ENCODE measurements at places on chromosomes 7 and 10. TPM values are rescaled to one million over a fixed set of nuclear protein-coding genes. Genes with fewer than 3 reads are reported as not detected.

DNA sequence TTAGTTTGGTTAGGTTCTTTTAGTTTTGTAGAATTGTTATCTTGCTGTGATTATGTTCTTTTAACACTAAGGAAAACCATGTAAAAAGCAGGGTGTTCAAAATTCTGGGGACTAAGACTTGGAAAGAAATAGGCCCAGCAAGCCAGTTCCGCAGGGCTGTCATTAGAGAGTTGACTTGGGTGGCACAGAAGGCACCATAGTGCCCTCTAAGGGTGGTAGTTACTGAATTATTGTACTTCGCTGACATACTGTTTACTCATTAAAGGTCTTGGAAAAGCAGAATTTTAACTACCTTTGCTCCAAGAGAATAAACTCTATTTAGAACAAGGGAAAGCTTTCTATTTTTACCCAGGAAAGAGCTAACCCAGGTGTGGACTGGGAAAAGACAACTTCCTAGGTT is 86.5 kb downstream of the OTUD1 start:
- peak; percentile 17 for DNase-seq

DNA sequence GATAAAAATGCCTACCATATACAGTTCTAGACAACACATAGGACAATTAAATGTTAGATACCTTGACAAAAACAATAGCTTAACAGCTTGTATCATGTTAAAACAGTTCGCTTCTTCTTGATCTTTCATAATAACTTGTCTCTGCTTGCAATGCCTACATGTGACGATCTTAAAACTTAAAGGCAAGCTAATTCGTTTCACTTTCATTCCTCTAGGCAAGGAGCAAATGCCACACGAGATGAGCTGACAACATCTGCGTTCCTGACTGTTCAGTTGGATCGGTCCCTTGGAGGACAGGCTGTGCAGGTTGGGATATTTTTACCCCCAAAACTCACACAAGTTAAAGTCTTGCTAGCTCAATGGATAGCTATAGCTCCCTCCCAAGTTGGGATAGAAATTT is 51.6 kb upstream of the ARL4A start:
- DNase-seq = no peak

DNA sequence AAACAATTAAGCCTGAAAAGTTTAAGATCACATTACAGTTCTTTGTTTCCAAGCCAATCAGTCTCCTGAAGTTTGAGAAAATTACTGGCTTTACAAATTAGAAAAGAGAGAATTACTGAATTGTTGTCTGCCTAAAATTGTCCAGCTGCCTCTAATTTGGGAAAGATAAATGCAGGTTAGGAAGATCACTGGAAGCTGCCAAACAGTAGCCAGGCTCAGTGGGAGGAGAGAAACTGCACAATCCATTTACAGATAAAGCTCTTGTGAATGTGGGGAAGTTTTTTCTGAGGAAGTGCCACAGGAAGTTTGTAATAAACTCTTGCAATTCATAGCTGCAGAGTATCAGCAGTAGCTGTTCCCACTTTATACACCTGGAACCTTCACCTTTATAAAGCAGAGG is 100.7 kb downstream of the IQUB start:
- no peak for DNase-seq

- DNase-seq = no peak
These were observed 143.9 kb downstream of the JAZF1 start for GRCh38 chr7:28036696-28037095.

- DNase-seq = no peak
These were observed 1.8 kb downstream of the LRRC17 start for GRCh38 chr7:102914585-102914984.

DNA sequence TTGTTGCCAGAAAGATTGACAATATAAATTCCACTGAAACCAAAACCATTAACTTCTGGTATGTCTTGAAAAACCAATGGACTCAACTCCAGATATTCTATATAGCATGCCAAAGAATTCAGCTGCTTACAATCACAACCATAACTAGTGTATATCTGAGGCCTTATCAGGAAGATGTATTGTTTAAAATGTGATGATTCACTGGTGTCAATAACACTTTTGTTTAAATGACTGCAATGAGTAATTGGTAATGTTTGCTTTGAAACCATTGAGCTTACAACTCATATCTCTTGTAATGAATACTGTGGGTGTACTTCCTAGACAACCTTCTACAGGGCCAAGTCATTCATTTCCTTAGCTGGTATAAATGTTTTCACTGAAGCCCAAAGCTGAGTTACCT is 727.9 kb upstream of the KCND2 start:
- DNase-seq = no peak

GRCh38 chr10:36423821-36424248 is 701.6 kb upstream of the ANKRD30A start:
- no peak for DNase-seq

- no peak for DNase-seq
These were observed 51.9 kb upstream of the CFAP46 start for GRCh38 chr10:132994185-132994796.

GRCh38 chr10:14302035-14302434 is 28.7 kb downstream of the FRMD4A start:
- DNase-seq = no peak

DNA sequence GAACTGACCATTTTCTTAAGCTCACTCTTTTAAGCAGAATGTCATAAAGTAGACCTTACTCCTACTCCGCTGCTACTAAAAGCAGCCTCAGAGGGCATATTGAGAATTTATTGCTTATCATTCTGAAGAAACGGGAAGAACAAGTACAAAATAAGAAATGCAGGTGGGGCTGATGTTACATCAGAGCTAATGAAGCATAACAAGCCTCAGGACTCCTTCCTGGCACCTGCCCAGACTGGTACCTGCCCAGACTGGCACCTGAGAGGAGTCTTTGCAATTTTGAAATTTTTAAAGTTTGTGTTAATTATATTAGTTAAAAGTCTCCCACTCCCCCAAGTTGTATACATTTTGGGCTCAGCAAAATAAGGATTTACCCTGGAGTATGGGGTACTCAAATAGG is 162.4 kb downstream of the SEMA3E start:
- no peak for DNase-seq

DNA sequence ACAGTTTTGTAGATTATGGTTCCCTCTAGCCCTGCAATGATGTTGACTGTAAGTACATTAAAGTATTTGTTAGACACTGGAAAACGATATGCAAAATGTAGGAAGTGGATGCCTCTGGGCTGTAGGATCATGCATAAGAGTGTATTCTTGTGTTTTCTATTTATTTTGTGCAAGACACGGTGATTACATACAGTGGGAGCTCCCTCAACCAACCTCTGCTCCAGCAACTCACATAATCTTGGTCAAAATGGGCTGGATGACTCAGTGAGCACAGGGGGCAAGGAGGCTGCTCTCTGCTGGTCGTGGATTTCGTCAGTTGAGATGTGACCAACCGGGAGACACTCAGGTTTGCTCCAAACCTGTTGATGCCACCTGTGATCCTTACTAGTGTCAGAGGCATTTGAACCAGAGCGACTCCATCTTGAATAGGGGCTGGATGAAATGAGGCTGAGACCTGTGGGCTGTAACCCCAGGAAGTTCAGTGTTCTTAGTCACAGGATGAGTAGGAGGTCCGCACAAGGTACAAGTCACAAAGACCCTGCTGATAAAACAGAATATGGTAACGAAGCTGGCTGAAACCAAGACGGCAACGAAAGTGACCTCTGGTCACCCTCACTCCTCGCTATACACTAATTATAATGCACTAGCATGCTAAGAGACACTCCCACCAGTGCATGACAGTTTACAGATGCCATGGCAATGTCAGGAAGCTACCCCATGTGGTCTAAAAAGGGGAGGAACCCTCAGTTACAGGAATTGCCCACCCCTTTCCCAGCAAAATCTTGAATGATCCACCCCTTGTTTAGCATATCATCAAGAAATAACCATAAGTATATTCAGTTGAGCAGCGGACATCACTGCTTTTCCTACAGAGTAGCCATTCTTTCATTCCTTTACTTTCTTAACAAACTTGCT is 56.4 kb upstream of the FAM20C start:
- no peak for DNase-seq

DNA sequence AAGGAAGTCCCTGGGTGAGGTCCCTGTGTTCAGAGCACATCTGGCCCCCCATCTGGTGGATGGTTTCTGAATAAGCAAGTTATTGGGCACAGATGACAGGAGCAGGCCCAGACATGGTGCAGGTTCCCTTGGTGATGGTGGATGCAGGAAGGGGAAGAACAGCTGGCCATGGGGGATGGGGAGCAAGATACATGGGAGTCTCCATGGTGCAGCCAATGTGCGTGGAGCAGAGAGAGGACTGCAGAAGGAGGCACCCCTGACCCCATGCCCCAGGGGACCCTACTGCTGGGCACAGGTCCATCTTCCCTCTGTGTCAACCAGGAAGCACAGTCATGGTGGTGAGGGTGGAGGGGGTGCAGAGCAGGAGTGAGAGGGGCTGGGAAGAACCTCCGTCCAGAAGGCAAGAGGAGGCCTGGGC is 43.8 kb upstream of the RABGEF1 start:
- DNase-seq = no peak

ITGB8 gene
- 3.9 TPM for polyA plus RNA-seq

NME8 gene
- polyA plus RNA-seq = not detected
